Amniotic stem cell (primary cell): ENCODE measurements at places on chromosomes 7 and 10.
A peak's percentile ranks its signal among the peaks of the same experiment; 100 is the strongest.

DNA sequence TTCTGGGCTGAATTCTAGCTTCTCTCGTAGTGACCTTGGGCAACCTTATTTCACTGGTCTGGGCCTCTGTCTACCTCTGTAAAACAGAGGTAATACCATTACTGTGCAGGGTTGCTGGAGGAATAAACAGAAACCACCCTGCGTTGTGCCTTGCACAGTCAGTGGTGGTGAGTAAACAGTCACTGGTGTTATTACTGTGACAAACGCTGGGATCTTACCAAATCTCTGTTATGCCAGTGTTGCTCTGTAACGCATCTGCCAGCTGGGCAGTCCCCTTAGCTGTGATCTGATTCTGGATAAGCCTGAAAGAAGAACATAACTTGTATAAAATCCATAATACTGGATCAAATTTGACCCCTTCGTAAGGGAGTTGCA, 49.4 kb downstream of the NOD1 start:
- DNase-seq = no peak

- DNase-seq = no peak
Measured at GRCh38 chr10:63173468-63174232, 40.5 kb downstream of the NRBF2 start.

GRCh38 chr10:73803680-73804286, 7.6 kb downstream of the NDST2 start:
- DNase-seq = no peak

DNA sequence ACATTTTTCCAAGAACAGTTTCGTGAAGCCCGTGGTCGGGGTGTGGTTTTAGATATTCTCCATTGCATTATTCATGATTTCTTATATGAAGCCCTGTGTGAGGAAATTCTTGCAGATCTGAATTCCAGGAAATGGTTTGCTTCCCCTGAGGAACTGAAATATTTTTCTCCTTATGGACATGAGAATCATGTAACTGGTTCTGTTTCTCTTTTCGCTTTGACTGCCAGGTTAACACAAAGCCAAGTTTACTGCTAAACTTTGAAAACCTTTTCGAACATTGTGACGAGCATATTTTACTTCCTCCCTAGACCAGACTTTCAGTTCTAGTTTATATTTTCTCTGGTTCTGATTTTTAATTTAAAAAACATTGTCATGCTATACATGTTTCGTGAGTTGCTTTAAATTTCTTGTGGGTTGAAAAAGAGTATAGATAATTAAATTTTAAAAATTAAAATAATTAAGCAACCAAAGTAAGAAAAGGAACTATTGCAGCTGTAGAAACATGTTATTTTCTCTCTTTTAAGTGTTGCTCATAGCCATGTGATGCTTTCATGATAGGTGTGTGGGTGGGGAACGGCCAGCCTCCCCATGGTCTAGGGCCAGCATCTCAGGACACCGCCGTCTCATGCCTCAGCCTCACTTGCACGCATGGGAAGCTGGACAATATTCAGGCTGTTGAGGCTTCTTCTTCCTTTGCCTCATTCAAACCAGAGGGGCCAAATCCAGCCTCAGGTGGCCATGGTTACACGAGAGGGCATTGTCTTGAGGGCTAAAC, 97.1 kb downstream of the CREB5 start:
- no peak for DNase-seq

DNA sequence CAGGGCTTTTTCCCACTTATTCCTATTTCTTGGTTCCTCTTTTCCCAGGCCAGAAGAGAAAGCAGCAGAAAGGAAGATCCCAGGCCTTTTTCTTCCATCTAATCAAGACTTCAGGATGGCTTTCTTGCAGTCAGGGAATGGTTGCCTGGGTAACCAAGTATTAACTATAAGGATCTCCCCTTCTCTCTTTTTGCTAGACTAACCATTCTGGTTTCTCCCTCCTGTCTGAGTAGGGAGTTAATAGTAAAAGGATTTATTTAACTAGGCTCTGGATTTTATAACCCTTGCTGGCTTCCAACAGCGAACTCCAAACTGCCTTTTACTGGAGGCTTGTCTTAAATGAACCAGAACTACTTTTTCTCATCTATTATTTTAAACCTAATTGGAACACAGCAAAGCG, 90.4 kb downstream of the GRM8 start:
- DNase-seq = no peak

GRCh38 chr10:69107699-69108098, 16.3 kb upstream of the VPS26A start:
- no peak for DNase-seq

DNA sequence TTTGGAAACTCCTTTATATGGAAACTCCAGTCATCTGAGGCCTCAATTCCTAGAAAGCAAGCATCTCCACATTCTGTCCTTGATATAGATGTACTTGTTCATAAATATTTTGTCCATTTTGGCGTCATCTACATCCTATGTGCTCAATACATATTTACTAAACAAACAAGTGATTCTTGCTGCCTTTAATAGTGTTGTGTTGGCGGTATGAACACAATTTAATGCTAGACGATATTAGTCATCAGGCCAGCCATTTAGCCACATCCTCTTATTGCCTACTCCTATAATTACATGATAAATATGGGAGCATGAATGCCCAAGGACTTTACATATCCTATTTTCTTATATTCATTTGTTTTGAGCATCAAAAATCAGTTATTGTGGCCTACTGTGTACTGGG, 18.5 kb upstream of the IFRD1 start:
- no peak for DNase-seq

GRCh38 chr10:71821909-71822763, 28.9 kb downstream of the PSAP start:
- no peak for DNase-seq

- DNase-seq = no peak
Measured at GRCh38 chr10:86291616-86292340, 74.8 kb downstream of the GRID1 start.

- no peak for DNase-seq
Measured at GRCh38 chr10:91411621-91412020, 1.5 kb downstream of the HECTD2 start.

DNA sequence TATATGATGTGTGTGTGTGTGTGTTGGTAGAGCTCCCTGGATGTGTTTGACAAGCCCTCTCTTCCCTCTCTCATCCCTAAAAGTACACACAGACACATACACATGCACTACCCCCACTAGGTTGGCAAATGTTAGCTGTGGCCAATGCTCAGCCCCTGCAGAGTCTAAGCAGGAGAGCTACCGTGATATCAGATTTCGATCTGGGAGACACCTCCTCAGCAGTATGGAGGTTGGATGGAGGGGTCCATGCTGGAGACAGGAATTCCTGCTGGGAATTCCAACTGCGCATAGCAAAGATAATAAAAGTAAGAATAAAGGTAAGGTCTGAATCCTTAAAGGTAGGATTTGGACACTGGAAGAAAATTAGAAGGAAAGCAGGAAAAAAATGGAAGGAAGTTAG, 85.7 kb downstream of the C10orf90 start:
- no peak for DNase-seq

- DNase-seq = no peak
Measured at GRCh38 chr10:19250546-19250945, 201.9 kb downstream of the MALRD1 start.

GRCh38 chr7:24707988-24708615, 49.2 kb downstream of the GSDME start:
- DNase-seq = no peak

DNA sequence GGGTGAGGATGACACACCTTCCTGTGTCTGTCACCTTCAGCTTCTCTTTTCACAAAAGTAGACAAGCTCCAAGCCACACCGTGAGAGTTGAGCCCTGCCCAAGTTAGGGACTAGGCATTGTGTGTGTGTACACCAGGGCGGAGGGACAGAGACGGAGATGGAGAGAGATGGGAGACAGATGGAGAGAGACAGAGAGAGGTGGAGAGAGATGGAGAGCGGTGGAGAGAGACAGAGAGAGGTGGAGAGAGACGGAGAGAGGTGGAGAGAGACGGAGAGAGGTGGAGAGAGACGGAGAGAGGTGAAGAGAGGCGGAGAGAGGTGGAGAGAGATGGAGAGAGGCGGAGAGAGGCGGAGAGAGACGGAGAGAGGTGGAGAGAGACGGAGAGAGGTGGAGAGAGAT, 207.0 kb downstream of the DNAJB6 start:
- no peak for DNase-seq

DNA sequence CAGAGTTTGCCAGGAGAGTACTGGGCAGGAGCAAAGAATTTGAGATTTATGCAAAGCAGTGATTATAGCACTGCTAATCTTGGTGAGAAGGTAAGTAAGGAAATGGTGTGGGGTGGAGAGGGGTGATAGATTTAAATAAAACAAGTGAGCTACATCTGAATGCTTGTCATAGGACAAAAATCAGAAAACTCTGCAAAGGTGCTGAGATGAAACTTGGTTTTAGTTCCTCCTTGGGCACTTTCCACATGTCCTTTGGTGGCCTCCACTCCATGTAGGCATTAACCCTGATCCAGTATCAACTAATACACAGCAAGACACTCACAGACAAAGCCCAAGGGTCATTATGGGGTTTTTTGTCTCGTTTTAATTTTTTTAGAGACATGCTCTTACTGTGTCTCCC, 25.7 kb upstream of the FAM107B start:
- no peak for DNase-seq

DNA sequence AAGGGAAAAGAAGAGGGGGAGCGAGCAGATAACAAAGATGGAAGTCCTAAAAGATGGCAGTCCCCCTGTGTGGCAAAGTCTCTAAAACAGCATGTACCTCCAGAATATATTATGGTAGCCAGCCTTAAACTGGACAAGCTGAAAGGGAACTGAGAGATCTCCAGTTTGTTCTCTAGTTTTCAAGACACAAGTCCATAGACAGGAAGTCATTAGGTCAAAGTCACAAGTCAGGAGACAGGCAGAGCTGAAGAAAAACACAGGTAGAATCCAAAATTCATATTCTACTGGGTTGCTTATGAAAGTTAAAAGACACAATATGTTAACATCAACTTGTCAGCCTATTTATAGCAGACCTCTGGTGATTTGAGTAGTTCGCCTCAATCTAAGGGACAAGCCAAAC, 38.7 kb downstream of the FAM107B start:
- DNase-seq = no peak

DNA sequence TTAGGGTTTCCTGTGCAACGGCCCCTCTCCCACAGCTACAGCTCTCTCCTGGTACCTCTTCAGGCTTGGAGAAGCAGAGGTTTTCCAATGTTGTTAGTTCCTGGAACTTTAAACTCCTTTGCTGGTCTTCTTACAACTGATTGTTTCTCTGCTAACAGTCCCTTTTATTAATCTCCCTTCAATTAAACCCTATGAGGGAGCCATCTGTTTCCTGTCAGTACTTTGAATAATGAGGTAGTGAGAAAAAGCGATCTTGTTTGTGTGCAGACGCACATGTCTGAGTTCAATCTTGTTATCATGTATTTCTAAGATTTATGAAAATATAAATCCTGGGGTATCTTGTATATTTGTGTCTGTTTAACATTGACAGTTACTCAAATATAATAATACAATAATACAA, 102.4 kb downstream of the MDFIC start:
- DNase-seq = no peak

- peak; percentile 91 for DNase-seq
Measured at GRCh38 chr7:158818325-158819213, 10.7 kb downstream of the ESYT2 start.

DNA sequence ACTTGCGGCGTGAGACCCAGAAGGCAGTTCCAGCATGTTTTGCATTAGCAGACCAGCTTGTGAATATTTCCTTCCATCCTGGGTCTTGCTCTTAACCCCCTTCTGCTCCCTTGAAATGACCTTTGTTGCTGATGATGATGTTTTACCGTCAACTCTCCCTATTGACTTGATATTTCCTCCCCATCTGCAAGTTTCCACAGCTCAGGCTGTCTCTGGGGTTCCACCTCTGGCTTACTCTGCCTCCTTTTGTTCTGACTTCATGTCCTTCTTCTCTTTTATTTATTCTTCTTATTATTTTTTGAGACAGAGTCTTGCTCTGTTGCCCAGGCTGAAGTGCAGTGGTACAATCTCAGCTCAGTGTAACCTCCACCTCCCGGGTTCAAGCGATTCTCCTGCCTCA, 17.2 kb downstream of the BAMBI start:
- no peak for DNase-seq

DNA sequence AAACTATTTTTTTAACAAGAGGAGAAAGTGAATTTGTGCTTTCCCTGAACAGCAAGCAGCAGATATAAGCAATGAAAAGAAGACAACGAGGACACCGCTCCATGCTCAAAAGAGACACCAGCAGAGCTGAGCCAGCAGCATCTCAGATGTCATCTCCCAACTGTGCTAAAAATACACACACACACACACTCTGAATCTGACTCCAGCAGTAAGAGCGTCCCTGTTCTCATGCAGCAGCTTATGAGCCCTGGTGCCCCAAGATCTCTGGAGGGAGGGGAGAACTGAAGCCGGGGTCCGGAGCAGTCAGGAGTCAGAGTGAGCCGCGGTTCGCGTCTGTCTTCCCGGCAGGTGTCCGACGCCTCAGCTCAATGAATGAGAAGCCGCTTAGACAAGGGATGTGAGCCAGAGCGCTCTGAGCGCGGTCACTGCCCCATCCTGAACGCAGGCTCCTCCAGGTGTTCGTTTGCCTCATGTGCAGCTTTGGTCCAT, 49.2 kb downstream of the SVIL start:
- no peak for DNase-seq

DNA sequence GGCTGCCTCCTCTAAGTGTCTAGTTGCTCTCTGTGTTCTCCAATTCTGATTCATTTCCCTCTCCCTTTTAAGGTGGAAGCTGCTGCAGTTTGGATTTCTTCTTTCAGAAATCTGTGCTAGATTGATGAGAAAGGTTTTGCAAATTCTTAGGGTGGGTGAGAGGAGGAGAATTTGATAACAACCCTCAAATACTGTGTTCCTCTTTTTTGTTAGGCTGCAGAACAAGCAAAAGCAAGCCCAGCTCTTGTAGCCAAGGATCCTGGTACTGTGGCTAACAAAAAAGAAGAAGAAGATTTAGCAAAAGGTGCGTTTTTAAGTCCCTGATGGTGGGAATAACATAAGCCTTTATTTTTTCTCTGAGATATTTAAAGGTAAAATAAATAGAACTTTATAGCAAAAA, 49.1 kb downstream of the STAM start:
- no peak for DNase-seq

GRCh38 chr10:75402486-75403143, 1.1 kb upstream of the ZNF503 start:
- no peak for DNase-seq

- no peak for DNase-seq
Measured at GRCh38 chr7:116228241-116228640, 17.9 kb downstream of the TES start.

DNA sequence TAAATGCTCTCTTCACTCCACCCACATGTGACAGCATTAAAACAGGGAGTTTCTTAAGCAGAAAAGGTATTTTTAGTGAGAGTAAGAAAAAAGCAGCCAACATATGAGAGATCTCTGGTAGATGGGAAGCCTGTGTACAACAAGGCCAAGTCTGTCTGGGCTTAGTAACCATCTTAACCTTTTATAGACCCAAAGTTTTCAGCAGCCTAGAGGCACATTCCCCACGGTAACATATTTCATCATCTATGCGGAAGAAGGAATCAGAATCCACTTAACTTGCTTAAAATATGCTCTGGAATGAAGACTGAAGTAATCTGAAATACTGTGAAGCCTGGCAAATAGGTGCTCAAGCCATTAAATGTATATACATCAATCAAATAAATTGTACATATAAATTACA, 127.8 kb downstream of the RAPGEF5 start:
- DNase-seq = no peak

- DNase-seq = no peak
Measured at GRCh38 chr10:86200269-86200668, 166.3 kb downstream of the GRID1 start.
